ENCODE measurements at places on chromosomes 12 and 14. TPM values are rescaled to one million over a fixed set of nuclear protein-coding genes. Genes with fewer than 3 reads are reported as not detected.

DNA sequence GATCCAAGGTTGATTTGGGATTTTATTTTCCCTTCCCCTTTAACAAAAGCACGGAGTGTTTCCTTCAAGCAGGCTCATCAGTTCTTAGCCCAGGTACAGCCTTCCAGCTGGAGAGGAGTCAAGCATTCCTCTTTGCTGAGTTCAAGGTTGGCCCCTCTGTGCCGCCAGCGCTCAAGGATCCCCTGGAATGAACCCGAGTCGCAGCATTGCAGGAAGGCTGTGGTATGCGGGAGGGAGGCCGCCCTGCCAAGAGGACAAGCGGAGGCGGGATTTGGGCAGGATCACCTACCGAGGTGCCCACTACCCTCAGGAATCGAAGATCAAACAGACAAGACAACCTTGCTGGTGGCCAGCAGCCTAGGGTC, 53.9 kb upstream of the NCOR2 start:
- no peak for DNase-seq

DNA sequence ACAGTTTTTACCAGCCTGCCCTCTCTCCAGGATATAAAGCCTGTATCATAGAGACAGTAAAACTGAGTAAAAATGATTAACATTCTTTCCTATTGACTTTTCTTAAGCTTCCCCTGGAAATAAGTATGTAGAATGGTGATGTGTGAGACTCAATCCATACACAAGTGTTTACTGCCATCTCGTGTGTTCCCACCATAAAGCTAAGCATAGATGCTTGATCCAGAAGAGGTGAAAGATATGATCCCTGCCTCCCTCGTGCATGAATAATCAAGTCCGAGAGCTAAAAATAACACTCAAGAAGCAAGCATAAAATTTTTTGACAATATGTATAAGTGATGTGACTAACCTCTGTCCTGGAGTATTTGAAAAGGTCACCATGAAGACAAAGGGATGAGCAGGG, 16.9 kb upstream of the GSG1 start:
- DNase-seq = no peak

- no peak for DNase-seq
Measured at GRCh38 chr12:42744539-42745182, 155.1 kb upstream of the PRICKLE1 start.

GRCh38 chr14:36129181-36129580, 47.3 kb downstream of the PTCSC3 start:
- no peak for DNase-seq

DNA sequence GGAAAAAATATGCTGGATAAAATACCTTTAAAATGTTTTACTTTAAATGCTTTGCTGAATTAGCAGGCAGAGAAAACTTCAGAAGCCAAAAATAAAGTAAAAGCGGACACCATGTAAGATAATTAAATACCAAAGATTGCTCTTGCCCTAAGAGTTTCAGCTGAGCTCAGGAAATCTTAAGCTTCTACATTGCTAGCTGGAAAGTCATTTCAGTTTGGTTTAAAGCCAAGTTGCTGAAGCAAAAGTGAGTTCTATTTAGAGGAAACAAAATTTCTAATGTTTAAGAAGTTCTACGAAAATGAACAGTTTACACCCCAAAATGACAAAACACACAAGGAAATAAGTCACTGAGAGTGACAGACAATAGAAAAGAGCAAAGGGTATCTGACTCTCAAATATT, 310.0 kb downstream of the ADAMTS20 start:
- no peak for DNase-seq

DNA sequence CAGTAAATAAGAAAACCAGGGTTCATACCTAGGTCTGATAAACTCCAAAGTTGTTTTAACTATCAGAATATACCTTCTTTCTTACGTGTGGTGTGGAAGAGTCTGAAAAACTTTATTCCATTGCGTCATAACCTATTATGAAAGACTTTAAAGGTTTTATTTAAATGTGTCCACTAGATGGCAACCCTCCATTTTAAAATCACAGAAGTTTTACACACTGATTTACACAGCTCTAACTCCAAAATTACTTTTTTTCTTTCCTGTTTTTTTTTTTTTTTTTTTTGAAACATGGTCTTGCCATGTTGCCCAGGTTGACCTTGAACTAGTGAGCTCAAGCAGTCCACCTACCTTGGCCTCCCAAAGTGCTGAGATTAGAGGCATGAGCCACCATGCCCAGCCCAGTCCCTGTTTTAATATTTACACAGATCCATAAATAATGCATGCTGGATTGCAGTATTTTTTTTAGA, 17.3 kb upstream of the TMPRSS12 start:
- peak; percentile 62 for DNase-seq

DNA sequence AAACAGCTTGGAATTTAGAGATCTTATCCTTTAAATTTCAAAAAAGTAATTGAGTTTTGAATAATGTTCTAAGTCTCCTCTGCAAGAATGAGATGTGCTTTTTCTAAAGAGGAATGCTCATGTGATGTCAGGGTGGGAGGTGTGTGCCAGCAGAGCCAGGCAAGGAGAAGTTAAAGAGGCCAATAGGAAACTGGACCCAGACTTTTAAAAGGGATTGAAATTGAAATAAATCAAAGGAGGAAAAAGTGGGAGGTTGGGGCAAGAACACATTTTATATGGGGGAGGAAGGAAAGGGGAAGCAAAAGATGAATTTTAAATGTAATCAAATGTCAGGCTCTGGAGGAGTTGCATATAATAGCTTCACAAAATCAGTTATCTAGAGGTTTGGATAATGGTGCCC, 126.1 kb downstream of the FIGNL2 start:
- no peak for DNase-seq

DNA sequence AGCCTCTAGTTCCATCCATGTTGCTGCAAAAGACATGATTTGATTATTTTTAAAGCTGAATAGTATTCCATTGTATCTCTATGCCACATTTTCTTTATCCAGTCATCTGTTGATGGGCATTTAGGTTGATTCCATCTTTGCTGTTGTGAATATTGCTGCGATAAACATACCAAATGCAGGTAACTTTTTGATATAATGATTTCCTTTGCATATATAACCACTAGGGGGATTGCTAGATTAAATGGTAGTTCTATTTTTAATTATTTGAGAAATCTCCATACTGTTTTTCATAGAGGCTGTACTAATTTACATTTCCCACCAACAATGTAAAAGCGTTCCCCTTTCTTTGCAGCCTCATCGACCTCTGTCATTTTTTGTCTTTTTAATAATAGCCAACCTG, 342.5 kb downstream of the MDGA2 start:
- DNase-seq = no peak

GRCh38 chr12:40970320-40970907, 217.7 kb upstream of the PDZRN4 start:
- no peak for DNase-seq

DNA sequence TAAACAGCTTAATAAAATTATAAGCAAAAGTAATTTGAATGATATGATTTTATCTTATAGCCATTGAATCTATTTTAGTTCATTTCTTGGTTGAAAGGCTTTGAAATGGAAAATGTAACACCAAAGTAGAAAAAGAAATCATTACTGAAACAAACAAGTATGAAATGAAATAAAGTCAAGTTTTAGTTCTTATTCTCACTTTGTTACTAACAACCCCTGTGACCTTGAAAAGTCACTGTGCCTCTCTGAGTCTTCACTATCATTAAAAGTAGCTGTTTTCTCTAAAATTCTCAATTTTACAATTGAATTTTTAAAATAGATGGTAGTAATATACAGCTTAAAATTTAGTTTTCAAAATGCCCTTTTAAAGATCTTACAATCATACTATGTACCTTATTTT, 32.4 kb upstream of the SLC17A8 start:
- DNase-seq = no peak

- no peak for DNase-seq
Measured at GRCh38 chr14:59253527-59253926, 65.1 kb downstream of the DAAM1 start.

GRCh38 chr12:45338272-45338671, 122.4 kb downstream of the ANO6 start:
- DNase-seq = no peak

DNA sequence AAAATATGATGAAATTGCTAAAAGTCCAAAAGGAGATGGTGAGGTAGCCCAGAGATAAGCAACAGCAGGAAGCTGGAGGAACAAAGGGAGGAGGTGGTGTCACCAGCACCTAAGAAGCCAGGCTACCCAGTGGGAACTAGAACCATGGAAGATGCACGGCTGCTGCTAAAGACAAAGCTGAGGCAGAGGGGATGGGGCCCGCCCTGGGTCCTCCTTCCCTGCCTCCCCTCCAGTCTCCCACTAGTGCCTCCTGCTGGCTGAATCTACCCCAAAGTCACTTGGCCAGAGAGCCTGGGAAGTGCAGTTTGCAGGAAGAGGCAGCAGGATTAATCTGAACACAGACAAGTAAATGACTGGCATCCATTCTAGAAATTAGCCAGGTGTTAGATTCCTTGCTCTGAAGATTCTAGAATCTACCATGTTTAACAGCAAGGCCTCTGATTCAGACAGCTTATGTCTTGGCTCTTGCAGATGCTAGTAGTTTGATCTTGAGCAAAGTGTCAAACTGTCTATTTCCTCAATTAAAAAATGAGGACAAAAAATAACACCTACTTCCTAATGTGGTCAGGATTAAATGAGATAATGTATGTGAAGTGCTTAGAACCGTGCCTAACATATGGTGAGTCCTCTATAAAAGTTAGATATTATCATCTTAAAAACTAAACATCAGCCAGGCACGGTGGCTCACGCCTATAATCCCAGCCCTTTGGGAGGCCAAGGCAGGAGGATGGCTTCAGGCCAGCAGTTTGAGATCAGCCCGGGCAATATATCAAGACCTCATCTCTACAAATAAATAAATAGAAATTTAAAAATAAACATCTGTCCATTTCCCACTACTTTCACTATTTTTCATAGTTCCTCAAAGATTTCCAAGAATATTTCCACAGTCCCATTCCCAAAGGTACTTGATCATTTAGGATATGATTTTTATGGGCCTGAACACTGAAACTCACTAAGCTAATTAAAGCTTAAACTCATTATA, 5.8 kb upstream of the LRP10 start:
- DNase-seq = no peak

GRCh38 chr14:70567791-70568190, 32.7 kb downstream of the MED6 start:
- DNase-seq = no peak

- DNase-seq = no peak
Measured at GRCh38 chr12:132345126-132345525, 15.7 kb upstream of the GALNT9 start.

- no peak for DNase-seq
Measured at GRCh38 chr14:38143659-38144505, 63.8 kb upstream of the SSTR1 start.

DNA sequence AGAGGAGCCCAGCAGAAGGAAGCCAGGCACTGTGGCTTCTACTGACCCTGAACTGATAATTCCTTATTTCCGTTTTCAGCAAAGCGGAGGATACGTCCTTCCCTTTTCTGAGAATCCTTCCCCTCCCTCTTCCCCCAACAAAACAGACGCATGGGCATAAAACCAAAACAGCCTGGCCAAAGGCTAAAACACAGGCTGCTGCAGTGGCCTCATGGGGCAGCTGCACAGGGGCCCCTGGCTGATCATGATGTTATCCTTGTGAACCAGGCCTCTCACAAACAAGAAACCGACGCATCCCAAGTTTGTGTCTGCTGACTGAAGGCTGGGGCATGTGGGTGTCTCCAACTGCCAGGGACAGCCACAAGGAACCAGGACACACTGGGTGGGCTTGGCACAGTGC, 23.4 kb upstream of the STON2 start:
- no peak for DNase-seq

DNA sequence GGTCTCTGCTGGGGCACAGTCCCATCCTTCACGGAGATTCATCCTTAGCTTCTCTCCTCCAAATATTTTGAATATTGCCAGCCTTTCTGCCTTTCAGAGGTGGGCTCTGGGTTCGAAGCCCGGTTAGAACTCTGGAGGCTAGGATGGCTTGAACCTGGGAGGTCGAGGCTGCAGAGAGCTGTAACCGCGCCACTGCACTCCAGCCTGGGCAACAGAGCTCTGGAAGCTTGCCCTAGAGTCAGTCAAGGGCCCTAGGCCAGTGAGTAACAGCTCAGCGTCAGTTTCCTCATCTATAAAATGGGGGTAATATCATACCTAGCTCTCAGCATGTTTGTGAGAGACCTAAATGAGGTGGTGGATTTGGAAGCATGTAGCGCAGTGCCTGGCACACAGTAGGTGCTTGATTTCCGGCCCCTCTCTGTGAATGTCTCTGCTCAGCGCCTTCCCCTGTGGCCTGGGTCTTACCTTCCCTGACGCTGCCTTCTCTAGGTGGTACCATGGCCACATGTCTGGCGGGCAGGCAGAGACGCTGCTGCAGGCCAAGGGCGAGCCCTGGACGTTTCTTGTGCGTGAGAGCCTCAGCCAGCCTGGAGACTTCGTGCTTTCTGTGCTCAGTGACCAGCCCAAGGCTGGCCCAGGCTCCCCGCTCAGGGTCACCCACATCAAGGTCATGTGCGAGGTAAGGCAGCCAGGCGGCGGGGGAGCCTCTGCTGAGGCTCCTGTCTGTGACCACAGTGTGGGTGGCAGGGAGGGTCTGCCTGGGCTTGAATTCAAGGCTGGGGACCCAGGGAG, 3.4 kb downstream of the PTPN6 start:
- DNase-seq = no peak

GRCh38 chr12:122079532-122080081, 1.1 kb downstream of the MLXIP start:
- DNase-seq = peak; percentile 21

GRCh38 chr12:105316931-105317852, 13.3 kb upstream of the C12orf75 start:
- DNase-seq = no peak

Gene CLEC6A
- not detected for total RNA-seq

Gene COX8C
- not detected for total RNA-seq

Gene NXPH4
- not detected for total RNA-seq

Gene PPP1R12A
- 127 TPM for total RNA-seq

Gene DHRS2
- total RNA-seq = not detected

Gene ASB2
- 29.7 TPM for total RNA-seq

Gene ACAD10
- total RNA-seq = 52.2 TPM

Gene ACOT4
- 1.2 TPM for total RNA-seq
